ENCODE measurements at places on chromosomes 6 and 20.

DNA sequence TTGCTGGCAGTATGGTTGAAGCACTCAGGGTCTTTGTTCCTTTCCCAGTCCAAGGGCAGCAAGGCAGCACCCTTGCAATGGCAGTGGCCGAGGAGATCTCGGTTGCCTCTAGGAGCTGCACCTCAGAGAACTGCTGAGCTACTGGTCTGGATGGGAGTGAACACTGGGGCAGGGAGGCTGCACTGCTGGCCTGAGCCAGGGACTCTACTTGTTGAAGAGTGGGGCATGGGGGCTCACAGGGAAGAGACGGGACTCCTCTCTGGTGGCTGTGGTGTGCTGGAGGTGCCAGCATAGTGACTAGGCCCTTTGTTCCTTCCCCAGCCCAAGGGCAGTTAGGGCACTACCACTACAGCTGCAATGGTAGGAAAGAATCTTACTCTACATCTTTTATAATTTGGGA is 203.0 kb downstream of the ZDHHC14 start:
- no peak for DNase-seq

DNA sequence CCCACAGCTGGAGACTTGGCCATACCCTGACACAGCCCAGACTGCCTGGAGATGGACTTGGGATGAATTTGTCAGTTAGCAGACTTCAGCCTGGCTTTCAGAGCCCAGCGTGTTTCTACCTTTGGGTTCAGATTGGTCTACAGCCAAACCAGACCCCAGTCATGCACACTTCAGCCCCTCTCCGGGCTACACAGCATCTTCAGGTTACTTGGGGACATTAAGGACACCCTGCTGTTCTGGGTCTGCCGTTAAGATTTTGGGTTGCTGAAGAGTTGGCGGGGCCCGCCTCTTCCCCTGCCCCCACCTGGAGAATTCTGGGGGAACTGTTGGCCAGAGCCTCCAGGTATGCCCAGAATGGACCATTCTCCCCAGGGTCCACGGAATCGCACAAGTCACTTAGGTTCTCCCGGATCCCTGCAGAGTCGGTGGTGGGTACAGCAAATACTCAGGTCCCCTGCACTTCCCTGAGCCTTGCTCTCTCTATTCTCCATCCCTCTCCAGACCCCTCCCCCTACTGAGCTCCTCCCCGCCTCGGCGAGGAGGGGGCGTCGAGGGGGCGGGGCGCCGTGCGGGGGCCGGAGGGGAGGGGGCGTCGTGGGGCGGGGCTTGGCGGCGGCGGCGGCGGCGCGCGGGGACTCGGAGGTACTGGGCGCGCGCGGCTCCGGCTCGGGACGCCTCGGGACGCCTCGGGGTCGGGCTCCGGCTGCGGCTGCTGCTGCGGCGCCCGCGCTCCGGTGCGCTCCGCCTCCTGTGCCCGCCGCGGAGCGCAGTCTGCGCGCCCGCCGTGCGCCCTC is at the start of gene PTK7:
TSS of gene PTK7 (plus strand) at position 645 of the 794 bp plus-strand sequence. CDS start 175 bp downstream, outside the sequence.
- DNase-seq = peak; percentile 19

DNA sequence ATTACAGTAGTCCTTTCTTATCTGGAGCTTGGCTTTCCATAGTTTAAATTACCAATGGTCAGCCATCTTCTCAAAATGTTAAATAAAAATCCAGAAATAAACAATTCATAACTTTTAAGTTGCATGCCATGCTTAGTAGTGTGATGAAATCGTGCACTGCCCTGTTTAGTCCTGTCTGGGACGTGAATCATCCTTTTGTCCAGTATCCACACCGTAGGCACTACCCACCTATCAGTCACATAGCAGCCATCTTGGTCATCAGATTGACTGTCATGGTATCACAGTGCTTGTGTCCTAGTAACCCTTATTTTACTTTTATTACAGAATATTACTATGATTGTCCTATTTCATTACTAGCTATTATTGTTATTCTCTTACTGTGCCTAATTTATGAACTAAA is 924.1 kb downstream of the EYS start:
- no peak for DNase-seq

DNA sequence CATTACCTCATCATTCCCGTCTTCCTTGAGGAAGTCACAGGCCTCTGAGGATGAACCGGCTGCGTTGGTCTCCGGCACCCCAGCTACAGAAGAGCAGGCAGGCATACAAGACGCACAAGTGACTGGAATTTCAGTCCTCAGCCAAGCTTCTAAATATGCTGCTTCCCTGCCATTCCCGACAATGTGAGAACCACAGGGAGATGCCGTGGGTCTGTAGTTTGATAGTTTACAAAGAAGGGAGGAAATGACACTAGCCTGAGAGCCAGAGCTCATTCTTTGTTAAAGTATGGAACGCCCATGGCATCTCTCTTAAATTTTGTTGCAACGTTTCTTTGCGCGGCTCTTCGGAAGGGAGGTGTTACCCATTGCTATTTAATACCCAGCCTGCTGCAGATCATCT is 25.7 kb downstream of the HEBP2 start:
- no peak for DNase-seq

DNA sequence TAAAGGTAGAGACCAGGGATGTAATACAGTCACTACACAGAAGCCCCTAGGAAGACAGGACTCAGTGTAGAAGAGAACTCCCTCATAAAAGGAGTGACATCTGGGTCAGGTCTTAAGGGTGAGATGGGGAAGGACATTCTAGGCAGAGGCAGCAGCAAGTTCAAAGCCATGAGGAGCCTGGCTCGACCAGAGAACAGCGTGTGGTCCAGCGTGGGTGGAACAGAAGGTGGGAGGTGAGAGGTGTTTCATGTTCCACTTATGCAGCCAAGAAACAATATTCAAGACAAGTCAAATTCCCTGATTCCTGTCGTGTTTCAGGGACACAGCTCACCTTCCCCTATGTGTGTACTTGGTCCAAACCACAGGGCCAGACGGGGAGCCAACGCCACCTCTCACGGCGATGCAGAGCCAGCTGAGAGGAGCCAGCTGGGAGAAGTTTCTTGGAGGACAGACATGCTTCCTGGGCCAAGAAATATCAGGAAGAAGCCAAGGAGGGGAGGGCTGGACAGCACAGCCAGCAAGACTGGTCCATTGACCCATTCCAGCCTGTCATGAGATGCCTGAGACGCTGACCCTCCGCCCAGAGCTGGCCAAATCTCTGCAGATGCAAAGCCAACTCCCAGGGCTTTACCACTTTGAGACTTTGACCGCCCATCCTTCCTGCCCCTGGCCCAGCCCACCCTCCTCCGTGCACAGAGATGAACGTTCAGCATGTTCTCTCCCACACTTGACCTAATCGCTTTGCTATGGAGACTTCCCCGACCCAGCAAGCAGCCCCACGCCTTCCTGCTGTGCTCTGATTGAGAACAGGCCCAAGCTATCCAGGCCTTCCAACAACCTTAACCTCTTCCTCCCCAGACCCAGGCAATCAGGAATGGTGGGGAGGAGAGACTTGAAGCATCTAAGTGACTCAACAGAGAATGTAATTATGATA is 113.8 kb downstream of the PRND start:
- no peak for DNase-seq

DNA sequence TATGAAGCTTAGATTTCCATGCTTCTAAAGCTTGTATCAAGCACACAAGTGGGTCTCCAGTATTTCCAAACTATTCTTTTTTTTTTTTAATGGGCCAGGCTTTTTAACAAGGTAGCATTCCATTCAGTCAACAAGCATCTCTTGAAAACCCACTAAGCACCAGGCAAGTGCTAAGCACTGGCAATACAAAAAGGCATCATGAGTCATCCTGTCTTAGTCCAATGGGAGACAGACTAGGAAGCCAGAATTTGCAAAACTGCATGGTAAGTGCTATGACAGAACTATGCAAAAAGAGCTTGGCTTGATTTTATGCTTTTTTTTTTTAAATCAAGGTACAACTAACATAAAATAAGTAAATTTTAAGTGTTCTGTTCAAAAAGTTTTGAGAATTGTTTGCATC is 109.3 kb upstream of the DST start:
- DNase-seq = no peak
